ENCODE measurements at places on chromosomes 2 and 18. TPM values are rescaled to one million over a fixed set of nuclear protein-coding genes. Genes with fewer than 3 reads are reported as not detected.
A peak's percentile ranks its signal among the peaks of the same experiment; 100 is the strongest.

- H3K27ac ChIP-seq: no peak overlapping the region
- no peak for DNase-seq
- no peaks in the 10 kb centered on the region for H3K36me3 ChIP-seq
- H3K27me3 ChIP-seq: no peaks in the 10 kb centered on the region
- H3K4me1 ChIP-seq: peaks cover 27% of the 10 kb centered on the region
These were observed 71.6 kb downstream of the ACTR2 start for GRCh38 chr2:65299246-65299645.

Gene DYSF
- total RNA-seq: 2.2 TPM

DNA sequence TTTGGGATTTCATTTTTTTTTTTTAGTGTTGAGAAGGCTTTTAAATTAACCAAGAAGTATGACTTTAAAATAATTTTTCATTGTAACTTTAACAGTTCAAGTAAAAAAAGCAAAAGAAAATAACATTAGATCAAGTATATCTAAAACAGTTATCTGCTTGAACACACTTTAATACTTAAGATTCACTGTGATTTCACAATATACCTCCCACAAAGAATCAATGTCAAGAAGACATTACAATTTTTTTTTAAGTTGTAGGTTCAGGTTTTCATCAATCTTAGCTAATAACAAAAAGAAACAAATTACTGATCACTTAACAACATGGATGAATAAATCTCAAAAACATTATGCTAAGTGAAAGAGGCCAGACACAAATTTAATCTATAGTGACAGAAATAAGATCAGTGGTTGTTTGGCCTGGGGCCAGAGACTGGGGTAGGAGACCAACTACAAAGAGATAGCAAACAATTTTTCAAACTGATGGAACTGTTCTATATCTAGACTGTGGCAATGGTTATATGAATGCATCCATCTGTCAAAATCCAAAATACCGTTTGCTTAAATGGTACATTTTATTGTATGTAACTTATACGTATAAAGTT lies 74.8 kb upstream of the FRZB start:
- H3K27ac ChIP-seq: no peak overlapping the region
- DNase-seq: no peak
- no peak overlapping the region for H3K4me3 ChIP-seq
- H3K4me1 ChIP-seq: no peaks in the 10 kb centered on the region
- H3K27me3 ChIP-seq: no peaks in the 10 kb centered on the region

DNA sequence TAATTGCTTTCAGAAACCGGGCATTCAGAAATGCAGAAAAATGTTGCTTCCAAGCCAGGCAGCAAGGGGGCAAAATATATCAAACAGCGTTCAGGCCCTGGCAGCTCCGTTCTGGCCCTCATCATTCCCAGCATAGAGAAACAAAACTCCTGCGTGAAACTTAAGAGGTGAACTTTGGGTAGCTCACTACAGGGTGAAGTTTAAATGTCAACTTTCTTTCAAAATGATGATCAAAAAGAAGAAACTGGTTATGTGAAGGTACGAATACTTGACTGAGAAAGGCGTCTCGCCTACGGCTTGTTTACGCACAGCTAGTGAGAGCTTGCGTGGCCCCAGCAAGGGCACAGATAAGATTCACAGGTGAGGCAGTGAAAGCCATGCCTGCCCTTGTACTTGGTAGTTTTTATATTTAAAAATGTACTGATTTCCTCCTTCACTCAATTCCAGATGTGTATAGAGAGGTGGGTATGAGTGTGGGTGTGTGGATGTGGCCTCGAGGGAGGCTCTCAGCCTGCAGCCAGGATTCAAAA lies 127.5 kb downstream of the NFATC1 start:
- H3K36me3 ChIP-seq: peaks cover 9% of the 10 kb centered on the region
- peak overlapping the region; percentile 44 for H3K27ac ChIP-seq
- H3K4me1 ChIP-seq: no peaks in the 10 kb centered on the region
- no peak overlapping the region for H3K4me3 ChIP-seq
- DNase-seq: peak; percentile 20

- H3K4me3 ChIP-seq: no peak overlapping the region
- no peaks in the 10 kb centered on the region for H3K36me3 ChIP-seq
- no peaks in the 10 kb centered on the region for H3K4me1 ChIP-seq
- H3K27me3 ChIP-seq: no peaks in the 10 kb centered on the region
These were observed 173.7 kb downstream of the ASXL3 start for GRCh38 chr18:33751613-33752221.

Gene FBXO15
- total RNA-seq: 1.3 TPM

Gene VIL1
- 83.1 TPM for total RNA-seq

- no peaks in the 10 kb centered on the region for H3K36me3 ChIP-seq
- no peaks in the 10 kb centered on the region for H3K27me3 ChIP-seq
- H3K27ac ChIP-seq: no peak overlapping the region
- DNase-seq: peak; percentile 33
These were observed 155.5 kb downstream of the LDLRAD4 start for GRCh38 chr18:13374096-13374467.

GRCh38 chr18:48462510-48462909 lies 53.3 kb upstream of the ZBTB7C start:
- DNase-seq: no peak
- no peaks in the 10 kb centered on the region for H3K27me3 ChIP-seq
- no peak overlapping the region for H3K27ac ChIP-seq
- no peaks in the 10 kb centered on the region for H3K4me1 ChIP-seq
- H3K4me3 ChIP-seq: no peak overlapping the region

DNA sequence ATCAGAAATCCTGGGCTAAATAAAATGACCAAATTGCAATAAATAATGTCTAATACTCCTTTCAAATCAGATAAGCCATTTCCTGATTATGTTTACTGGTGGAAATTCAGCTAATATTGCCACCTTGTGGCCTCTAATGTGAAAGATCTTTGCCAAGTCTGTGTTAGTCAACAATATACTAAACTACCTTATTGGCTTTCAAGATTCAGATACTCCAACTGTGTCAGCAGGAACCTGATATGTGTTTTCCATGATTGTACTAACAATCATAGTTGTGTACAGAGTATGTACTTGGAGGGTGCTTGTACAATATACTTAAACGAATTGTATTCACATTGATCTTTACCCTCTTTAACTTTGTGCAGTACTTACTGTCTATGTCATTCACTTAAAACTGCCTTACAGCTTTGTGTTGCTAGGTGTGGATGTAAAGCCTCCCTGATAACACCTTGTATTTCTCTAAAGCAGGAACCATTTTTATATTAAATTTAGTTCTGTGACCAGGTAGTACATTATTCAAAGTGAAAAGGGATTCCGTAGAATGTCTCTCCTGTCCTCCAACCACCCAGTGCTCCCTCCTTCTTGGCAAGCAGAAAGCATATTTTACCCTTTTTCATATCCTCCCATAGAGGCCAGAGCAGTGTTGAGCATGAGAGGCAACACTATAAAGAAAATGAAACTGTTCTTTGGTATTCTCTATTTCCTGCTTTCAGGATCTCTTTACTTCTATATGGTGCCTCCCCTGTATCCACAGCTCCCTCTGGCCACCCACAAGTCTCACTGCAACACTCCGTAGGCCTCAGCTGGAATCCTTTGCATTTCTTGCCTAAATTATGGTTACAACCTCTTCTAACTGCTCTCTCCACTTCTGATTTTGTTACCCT lies 75.2 kb upstream of the C2orf15 start:
- H3K4me3 ChIP-seq: no peak overlapping the region
- peak; percentile 54 for DNase-seq
- H3K27me3 ChIP-seq: no peaks in the 10 kb centered on the region
- H3K36me3 ChIP-seq: no peaks in the 10 kb centered on the region

Gene UCN
- total RNA-seq: 0.84 TPM

DNA sequence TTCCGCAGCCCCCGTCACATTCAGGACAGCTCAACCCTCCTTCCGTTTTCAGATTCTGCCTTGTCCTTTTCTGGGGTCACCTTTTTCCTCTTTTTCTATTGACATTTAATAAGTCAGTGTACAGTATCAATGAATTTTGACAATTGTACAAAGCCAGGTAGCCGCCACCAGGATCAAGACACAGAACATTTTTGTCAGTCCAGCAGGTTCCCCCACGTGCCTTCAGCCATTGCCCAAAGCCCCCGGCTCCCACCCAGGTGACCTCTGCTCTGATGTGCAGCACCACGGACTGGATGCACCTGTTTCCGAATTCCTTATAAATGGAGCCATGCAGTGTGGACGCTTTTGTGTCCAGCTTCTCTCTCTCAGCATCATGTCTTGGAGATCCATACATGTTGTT lies 30.0 kb downstream of the CROCC2 start:
- no peaks in the 10 kb centered on the region for H3K4me1 ChIP-seq
- H3K27me3 ChIP-seq: peaks cover 21% of the 10 kb centered on the region
- no peak overlapping the region for H3K4me3 ChIP-seq
- no peak overlapping the region for H3K27ac ChIP-seq
- no peaks in the 10 kb centered on the region for H3K36me3 ChIP-seq

DNA sequence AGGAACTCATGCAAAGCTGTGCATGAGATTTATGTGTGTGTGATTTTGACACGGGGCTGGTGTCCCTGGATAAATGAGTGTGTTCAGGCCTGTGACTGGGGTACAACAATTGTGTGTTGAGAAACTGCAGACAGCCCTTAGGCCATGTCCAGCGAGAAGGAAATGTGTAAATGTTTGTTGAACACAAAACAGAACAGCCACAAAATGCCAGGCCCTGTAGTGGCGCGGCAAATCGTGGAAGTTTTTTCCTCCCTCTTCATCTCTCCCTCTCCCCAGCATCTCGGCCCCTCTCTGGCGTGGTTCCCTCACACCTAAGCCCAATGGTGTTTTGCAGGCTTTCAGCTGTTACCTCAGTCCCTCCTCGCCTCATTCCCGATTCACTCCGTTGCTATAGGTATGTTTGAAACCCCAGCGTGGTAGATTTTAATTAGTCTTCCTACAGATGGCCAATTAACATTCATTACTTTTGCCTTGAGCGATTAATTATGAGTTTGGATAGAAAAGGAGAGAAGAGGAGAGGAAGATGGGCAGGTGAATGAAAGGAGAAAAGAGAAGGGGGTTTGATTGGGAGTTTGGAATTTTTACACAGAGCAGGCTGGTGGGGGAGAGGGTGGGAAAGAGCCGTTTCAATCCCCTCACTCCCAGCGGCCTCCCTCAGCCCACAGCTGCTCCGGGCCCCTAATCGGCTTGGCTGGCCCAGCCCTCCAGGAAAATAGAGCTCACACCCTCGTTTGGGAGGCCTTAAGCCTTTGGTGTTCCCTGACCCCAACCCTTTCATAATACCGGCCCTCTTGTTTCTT lies 10.8 kb downstream of the SPR start:
- no peak overlapping the region for H3K27ac ChIP-seq
- peaks cover 9% of the 10 kb centered on the region for H3K4me1 ChIP-seq
- no peak overlapping the region for H3K4me3 ChIP-seq
- DNase-seq: no peak

GRCh38 chr2:234412726-234413125 lies 84.2 kb downstream of the ARL4C start:
- H3K27ac ChIP-seq: no peak overlapping the region
- H3K4me3 ChIP-seq: no peak overlapping the region
- no peak for DNase-seq
- no peaks in the 10 kb centered on the region for H3K27me3 ChIP-seq
- H3K36me3 ChIP-seq: no peaks in the 10 kb centered on the region
- peaks cover 3% of the 10 kb centered on the region for H3K4me1 ChIP-seq

Gene ANKRD44
- total RNA-seq: 5.0 TPM

DNA sequence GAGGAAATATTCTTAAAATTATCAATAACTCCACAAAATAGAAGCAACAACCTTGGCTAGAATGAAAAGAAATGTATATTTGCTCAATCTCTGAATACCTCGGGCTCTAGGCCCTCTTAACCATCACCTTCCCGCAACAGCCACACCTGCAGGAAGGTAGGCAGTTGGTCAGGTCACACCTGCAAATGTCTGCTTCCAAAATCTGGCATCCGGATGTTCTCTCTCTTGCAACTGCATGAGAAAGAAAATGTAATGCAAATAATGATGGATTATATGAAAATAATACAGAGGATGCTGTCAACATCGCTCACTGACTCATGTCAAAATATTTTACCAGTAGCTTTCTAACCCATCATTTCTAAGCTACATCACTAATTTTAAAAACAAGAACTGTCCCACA lies 148.3 kb downstream of the SATB2 start:
- DNase-seq: no peak
- no peaks in the 10 kb centered on the region for H3K27me3 ChIP-seq
- H3K36me3 ChIP-seq: no peaks in the 10 kb centered on the region

- no peaks in the 10 kb centered on the region for H3K36me3 ChIP-seq
- no peaks in the 10 kb centered on the region for H3K27me3 ChIP-seq
- H3K4me3 ChIP-seq: no peak overlapping the region
- no peak overlapping the region for H3K27ac ChIP-seq
- no peaks in the 10 kb centered on the region for H3K4me1 ChIP-seq
These were observed 179.3 kb downstream of the FIGN start for GRCh38 chr2:163556511-163556910.

Gene NAT8
- total RNA-seq: not detected

- H3K27ac ChIP-seq: no peak overlapping the region
- no peak for DNase-seq
- no peaks in the 10 kb centered on the region for H3K4me1 ChIP-seq
- H3K27me3 ChIP-seq: no peaks in the 10 kb centered on the region
These were observed 119.7 kb downstream of the CDC42EP3 start for GRCh38 chr2:37551783-37552182.

- H3K27me3 ChIP-seq: peaks cover 7% of the 10 kb centered on the region
- peaks cover 14% of the 10 kb centered on the region for H3K4me1 ChIP-seq
- H3K27ac ChIP-seq: no peak overlapping the region
- no peak overlapping the region for H3K4me3 ChIP-seq
- H3K36me3 ChIP-seq: no peaks in the 10 kb centered on the region
These were observed 22.4 kb downstream of the ALK start for GRCh38 chr2:29898999-29899398.

Gene SLC35G4
- not detected for total RNA-seq

DNA sequence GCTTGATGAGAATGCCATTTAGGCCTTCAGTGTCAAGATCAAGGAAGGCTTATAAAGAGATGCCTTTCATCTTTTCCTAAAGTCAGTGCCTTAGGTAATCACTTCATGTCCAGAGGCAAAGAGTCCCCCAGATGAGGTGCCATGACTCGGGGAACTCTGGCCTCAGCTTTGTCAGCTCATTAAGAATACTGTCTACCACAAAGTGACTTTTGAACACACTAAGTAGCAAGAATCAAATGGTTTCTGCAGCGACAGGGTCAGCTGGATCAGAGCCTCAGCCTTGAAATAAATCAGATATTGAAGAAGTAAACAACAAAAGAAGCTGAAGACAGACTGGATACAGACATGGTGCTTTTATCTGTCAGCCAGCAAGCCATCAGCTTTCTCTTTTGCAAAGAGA lies 120.1 kb upstream of the SLC39A10 start:
- peaks cover 70% of the 10 kb centered on the region for H3K27me3 ChIP-seq
- H3K36me3 ChIP-seq: no peaks in the 10 kb centered on the region
- H3K27ac ChIP-seq: no peak overlapping the region
- H3K4me1 ChIP-seq: peaks cover 3% of the 10 kb centered on the region

Data from endodermal cell (in vitro differentiated cells).